ENCODE measurements at places on chromosomes 16 and 17. TPM values are rescaled to one million over a fixed set of nuclear protein-coding genes. Genes with fewer than 3 reads are reported as not detected.
A peak's percentile ranks its signal among the peaks of the same experiment; 100 is the strongest.

GRCh38 chr16:9126609-9127008 lies 35.2 kb downstream of the HAPSTR1 start:
- DNase-seq = no peak

DNA sequence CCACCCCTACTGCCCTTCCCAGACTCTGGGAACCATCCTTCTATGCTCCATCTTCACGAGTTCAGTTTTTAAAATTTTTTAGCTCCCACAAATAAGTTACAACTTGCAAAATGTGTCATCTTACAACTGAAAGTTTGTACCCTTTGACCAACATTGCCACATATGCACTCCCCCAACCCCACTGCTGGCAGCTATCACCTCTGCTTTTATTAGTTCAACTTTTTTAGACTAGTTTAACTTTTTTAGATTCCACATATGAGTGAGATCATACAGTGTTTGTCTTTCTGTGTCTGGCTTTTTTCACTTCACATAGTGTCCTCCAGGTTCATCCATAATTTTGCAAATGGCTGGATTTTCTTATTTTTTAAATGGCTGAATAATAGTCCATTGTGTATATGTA lies 7.7 kb downstream of the GPT2 start:
- DNase-seq = no peak

DNA sequence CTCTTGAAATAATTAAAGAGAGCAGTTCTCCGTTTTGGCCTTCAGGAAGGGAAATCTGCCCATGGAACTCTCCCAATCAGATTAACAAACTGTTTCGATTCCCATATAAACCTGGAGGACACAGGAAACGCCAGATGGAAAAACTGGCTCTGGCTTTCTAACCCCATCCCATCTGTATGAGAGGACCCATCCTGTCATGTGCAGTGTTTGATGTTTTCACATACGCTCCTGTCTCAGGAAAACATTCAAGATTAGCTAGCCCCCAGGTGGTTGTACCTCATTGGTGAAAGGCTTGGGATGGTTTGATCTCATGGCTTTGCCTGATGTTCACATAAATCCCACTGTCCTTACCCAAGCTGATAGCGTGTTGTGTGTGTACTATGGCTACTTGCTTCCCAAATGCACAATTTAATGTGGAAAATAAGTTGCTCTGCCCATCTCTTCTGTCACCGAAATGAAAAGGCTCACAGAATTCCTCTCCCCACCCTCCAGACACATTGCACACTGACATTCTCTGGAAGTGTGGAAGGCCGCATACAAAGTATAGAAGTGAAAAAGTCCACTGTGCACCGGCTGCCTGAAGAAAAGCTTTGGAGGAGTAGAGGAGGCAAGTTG lies 18.2 kb upstream of the ERN1 start:
- no peak for DNase-seq

DNA sequence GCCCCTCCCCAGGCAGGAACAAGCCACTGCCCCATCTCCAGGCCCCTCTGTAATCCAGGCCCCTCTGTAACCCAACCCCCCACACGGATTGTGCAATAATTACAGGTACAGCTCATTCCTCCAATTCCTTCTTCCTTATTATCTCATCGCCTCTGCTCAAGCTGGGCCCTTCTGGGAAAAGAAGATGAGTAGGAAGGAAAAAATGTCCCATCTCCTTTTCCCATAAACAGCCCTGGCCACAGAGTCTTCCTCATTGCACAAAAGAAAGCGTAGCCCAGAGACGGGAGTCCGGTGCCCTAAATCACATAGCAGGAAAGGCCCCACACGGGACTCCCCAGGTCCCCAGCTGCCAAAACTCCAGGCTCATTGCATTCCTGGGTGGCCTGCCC lies 3.6 kb upstream of the LITAFD start:
- DNase-seq = peak; percentile 43

SLC47A2 gene
- under 0.01 TPM for total RNA-seq

TPSG1 gene
- total RNA-seq = not detected

DNAH17 gene
- under 0.01 TPM for total RNA-seq

Measured in frontal cortex (tissue), 4 donors.